ENCODE measurements at places on chromosomes 16 and 17. TPM values are rescaled to one million over a fixed set of nuclear protein-coding genes. Genes with fewer than 3 reads are reported as not detected.

The SLC2A4 gene
- 108 TPM for total RNA-seq

DNA sequence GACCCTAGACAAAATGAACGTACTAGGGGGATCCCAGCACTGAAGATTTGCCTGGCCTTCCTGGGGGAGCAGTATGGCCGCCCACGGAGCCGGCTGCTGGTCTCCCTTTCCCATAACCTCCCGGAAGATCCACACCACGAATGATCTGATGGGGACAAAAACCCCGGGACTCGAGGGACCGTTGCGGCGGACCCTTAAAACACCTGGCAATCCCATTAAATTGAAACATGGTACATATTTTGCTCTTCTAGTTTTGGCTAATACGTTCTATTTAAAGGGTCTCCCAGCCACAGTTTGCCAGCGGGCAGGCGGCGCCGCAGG is 45.2 kb upstream of the LCMT1 start:
- DNase-seq, result no peak

- no peak for DNase-seq
These were observed 847.7 kb upstream of the RBFOX1 start for GRCh38 chr16:6484935-6485334.

The NACA2 gene
- not detected for total RNA-seq

DNA sequence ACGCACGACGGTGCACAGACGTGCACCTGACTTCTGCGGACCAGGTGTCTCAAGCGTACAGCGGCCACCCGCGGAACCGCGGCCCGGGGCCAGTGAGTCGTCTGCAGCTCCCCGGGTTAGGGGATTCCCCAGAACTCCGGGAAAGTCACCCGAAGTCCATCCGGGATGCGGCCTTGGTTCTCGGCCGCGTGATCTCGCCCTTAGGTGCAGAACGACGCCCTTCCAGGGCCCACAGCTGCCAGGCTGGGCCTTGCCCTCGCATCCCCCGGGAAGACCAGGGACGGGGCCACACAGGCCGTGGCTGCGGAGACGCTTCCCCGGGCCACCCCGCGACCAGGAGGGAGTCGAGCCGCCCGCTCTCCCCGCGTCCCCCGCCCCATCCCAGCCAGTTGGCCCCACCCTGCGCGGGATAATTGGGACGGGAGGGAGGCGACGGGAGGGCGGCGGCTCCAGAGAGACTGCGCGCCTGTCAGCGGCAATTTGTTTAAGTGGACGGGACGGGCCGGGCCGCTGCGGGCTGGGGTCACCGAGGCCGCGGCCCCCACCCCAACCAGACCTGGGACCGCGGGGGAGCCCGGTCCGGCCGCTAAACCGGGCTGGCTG is 3.6 kb upstream of the TBX2 start:
- DNase-seq, result no peak

The PDIA2 gene
- 0.81 TPM for total RNA-seq

The SSTR5 gene
- not detected for total RNA-seq
